ENCODE measurements at places on chromosomes 6 and 20.
A peak's percentile ranks its signal among the peaks of the same experiment; 100 is the strongest.

DNA sequence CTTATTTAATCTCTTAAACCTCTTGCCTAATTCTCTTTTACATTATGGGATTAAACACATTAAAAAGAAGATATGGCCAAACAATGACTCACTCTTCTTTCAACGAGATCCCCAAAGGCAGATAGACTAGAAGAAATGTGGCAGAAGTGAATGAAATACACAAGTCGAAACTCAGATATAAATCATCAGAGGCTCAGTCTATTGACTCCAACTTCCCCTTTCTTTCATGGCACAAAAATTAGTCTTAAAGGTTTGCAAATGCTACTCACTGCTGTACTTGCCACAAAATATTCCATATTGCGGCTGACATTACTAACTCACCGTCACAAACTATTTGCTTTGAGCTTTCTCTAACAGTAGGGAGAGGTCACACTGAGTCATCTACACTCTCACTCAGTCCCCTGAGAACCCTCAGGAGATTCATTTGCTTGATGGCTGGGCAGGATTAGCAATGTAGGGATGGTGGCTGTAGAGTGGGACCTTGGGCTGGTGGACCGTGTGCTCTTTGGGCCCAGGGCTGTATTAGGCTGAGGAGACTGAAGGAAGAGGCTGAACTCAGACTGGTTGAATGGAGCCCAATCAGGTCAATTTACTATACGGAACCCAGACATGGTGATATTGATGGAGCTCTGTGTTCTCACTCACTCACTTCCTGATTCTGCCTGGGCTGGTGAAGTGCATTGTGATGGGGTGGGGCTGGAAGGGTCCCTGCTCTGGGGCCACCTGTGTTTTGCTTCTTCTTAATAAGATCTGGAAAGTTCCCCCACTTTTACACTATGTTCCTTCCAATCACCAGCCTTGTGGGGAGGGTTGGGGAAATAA lies 42.8 kb upstream of the UBR2 start:
- peak; percentile 60 for DNase-seq

GRCh38 chr6:135655055-135655454 lies 157.5 kb upstream of the AHI1 start:
- no peak for DNase-seq

DNA sequence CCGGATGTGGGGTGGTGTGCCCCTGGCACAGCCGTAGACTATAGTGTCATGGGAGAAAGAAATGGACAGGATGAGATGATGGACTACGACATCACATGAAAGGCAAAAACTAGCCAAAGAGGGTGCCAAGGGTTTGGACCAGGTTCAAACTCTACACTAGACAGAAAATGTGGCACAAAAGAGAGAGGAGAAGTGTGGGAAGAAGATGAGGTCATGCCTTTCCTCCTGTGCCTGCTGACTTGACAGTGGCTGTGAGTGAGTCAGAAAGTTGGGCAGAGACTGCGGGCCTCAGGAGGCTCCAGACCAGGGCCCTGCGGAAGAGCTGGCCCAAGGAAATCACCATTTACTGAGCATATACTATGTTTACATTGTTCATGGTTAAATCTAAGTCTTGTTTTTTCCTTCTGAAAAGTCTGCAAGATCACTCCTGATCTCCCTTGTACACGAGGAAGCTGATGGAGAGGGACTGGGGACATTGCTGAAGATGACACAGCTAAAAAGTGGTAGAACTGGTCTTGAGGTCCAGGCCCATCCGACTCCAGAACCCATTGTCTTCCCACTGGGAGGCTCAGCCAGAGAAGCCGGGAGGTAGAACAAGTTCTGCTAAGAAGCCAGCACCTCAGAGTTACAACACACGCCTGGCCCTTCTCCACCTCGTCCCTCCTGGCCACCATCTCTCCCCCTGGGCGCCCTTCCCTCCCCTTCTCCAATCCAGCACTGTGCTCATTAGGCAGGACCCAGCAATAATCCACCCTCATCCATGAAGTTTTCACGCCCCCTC lies 35.6 kb downstream of the CNKSR3 start:
- peak; percentile 66 for DNase-seq

- DNase-seq, result no peak
These were observed 67.8 kb upstream of the RALY start for GRCh38 chr20:33925867-33926266.

DNA sequence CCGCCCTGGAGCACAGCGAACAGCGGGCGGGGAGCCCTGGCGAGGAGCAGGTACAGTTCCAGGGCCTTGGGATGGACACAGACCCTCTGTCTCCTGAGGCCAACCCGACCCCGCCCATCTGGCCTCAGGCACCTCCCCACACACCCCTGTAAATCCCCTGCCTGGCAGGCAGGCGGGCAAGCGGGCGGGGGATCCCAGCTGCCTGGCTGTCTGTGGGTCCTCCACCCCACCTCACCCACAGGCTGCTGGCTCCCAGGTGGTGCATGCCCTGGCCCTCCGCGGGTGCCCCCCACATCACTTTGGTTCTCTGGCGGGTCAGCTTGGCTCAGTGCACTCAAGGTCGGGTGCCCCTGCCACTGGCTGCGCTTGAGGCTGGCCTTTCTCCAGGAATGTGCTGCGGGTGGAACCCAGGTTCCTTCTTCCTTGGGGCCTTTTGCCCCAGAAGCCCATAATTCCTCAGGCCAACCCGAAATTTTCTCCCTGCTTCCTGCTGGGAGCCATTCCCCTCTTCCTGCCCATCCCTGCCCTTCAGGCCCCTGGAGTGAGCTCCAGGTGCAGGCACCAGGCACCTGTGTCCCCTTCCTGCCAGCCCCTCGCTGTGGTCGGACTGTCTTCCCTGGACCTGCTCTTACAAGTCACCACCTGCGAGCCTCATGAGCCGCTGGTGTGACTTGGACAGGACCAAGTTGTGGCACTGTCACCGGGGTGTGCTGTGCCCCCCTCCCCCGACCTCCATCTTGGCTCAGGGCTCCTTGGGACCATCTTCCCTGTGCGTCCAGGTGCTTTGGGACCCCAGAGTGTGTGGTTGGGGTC lies 5.3 kb upstream of the TNFRSF6B start:
- no peak for DNase-seq

GRCh38 chr20:64038565-64039292 lies 2.7 kb downstream of the C20orf204 start:
- peak; percentile 28 for DNase-seq

- DNase-seq, result no peak
These were observed 39.4 kb upstream of the VEGFA start for GRCh38 chr6:43730634-43731033.

Data from GM04504 (cell line).